GM23248 (cell line): ENCODE measurements at places on chromosomes 1 and 21.
A peak's percentile ranks its signal among the peaks of the same experiment; 100 is the strongest.

GRCh38 chr1:24632832-24633175 is 10.3 kb upstream of the SRRM1 start:
- no peak for DNase-seq

DNA sequence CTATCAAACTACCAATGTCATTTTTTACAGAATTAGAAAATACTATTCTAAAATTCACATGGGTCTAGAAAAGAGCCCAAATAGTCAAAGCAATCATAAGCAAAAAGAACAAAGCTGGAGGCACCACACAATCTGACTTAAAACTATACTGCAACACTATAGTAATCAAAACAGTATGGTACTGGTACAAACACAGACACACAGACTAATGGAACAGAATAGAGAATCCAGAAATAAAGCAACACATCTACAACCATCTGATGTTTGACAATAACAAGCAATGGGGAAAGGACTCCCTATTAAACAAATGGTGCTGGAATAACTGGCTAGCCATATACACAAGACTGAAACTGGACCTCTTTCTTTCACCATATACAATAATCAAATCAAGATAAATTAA is 39.8 kb downstream of the CD53 start:
- DNase-seq: no peak

GRCh38 chr1:41434306-41434705 is 50.2 kb downstream of the EDN2 start:
- DNase-seq: no peak

- no peak for DNase-seq
These were observed 22.2 kb downstream of the SEC16B start for GRCh38 chr1:177947623-177948022.

GRCh38 chr1:39394598-39394997 is 96.8 kb upstream of the BMP8A start:
- DNase-seq: no peak

DNA sequence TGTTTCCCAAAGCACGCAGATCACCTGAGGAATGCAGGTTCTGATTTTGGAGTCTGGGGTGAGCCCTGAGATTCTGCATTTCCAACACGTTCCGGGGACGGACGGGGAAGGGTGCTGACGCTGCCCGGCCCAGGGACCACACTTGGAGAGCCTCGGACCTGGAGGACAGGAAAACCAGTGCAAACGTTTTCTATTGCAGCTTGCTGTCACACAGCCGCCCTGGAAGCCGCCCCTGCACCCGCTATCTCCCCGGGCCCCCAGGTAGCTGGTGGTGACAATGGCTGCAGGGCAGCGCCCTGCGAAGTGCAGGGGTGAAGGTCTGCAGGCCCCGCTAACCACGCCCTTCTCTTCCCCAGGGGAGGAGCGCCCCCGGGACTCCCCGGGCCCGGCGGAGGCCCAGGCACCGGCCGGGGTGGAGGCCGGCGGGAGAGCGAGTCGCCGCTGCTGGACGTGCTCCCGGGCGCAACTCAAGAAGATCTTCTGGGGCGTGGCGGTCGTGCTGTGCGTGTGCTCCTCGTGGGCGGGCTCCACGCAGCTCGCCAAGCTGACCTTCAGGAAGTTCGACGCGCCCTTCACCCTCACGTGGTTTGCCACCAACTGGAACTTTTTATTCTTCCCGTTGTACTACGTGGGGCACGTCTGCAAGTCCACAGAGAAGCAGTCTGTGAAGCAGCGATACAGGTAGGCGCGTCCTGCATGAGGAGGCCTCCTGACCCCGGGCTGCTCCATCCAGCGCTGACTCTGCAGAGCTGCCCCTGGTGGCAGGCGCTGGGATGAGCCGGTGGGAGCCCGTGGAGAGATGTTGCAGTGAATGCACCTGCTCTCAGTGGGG is 142.0 kb upstream of the COA6 start:
- DNase-seq: no peak

- no peak for DNase-seq
These were observed 4.5 kb downstream of the PAFAH2 start for GRCh38 chr1:25993197-25993951.

DNA sequence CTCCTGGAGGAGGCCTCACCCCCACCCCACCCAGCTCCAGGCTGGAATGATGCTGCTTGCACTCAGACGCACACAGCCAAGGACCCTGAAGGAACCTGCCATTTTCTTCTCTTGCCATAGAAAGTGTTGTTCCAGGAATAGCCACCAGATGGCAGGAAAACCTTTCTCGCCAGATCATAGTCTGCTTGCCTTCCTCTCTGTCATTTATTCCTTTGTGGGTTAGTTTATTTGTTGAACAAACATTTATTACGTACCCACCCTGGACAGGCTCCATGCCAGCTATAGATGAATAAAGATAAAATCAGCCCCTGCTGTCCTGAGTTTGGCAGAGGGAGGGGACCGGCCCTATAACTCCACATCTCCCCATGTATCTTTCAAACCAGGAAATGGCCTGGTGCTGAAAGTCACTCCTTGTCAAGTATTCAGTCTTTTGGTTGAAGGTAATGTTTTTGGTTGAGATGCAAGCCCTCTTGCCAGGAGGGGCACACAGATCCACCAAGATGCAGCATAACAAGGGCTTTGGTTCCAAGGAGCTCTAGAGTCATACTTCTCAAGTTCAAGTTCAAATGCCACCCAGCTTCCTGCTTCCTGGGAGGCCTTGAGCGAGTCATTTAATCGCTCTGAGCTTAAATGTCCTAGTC is 7.0 kb upstream of the KCNC4 start:
- peak; percentile 68 for DNase-seq

DNA sequence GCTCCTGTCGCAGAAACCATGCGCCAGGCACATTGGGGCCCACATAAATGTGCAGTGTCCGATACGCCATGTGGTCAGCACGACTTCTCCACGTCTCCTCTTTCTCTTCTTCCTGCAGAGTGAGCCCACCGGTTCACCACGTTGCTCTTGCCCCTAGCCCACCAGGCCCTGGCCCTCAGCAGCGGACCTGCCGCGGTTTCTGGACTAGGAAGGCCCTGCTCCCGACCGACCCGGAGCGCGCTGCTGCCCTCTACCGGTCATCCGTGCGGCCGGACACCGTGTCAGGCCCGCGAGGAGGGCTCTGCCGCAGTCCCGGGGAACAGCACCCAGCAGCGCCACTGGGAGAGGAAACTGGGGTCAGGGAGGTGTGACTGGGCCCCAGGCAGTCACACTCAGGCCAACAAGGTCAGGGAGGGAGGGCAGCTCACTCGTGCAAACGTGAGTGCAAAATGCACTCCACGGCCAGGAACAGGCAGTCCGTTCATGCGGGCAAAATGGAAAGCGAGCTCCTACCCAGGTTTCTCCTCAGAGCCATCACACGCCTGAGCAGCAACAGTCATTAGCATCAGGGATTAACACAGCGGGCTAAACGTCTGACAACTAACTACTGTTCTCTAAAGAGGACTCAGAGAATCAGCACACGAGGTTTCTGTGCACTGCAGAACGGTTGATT is 13.7 kb downstream of the TLR5 start:
- DNase-seq: peak; percentile 71

DNA sequence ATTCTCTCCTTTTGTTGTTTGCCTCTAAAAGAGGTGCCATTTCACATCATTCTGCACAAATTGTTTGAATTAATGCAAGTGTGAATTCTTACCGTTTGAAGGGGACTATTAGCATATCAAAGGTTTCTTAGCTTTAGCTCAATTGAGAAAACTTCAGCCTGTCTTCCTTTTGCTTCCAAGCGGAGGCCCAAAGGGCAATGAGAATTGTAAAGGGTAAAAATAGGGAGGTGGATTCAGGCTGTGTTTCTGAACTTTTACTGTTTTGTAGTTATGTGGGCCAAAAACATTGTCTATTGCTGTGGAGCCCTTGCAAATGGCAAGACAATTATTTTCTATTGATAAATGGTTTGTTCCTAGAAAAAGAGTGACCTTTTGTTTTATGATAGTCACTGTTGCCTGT is 3.6 kb downstream of the ADGRL2 start:
- DNase-seq: peak; percentile 8

DNA sequence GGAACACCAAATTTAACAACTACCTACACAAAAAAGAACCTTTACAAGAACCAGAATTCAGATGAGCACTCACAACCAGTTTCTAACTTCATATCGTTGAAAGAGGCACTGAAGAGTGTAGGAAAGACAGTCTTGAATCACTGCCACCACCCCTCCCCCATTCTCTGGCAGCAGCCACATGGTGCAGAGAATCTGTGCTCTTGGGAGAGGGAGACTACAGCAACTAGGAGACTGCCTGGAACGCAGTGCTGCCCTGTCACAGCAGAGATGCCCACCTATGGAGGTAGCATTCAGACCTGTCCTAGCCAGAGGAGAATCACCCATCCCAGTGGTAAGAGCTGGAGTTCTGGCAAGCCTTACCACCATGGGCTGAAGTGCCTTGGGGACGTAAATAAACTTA is 7.3 kb downstream of the CCN1 start:
- DNase-seq: no peak

- no peak for DNase-seq
These were observed 25.1 kb downstream of the KRTAP10-1 start for GRCh38 chr21:44514746-44515358.

- DNase-seq: no peak
These were observed 50.8 kb upstream of the POU3F1 start for GRCh38 chr1:38097284-38097898.

DNA sequence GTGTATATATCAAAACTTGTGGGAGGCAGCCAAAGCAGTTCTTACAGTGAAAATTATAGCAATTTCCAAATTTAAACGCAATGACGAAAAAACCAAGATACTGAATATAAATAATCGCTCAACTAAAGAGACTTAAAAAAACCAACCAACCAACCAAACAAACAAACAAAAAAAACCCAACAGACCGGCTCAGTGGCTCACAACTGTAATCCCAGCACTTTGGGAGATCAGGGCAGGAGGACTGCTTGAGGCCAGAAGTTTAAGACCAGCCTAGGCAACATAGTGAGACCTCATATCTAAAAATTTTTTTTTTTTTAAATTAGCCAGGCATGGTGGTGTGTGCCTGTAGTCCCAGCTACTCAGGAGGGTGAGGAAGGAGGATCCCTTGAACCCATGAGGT is 23.4 kb downstream of the RPL5 start:
- DNase-seq: no peak

GRCh38 chr1:184878002-184878401 is 96.3 kb downstream of the NIBAN1 start:
- DNase-seq: no peak

DNA sequence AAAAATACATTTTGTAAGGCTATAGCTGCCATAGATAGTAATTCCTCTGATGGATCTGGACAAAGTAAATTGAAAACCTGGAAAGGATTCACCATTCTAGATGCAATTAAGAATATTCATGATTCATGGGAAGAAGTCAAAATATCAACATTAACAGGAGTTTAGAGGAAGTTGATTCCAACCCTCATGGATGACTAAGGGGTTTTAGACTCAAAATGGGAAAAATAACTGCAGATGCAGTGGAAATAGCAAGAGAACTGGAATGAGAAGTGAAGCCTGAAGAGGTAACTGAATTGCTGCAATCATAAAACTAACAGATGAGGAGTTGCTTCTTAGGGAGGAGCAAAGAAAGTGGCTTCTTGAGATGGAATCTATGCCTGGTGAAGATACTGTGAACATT is 230.8 kb downstream of the KCTD3 start:
- peak; percentile 46 for DNase-seq

- peak; percentile 23 for DNase-seq
These were observed 1.8 kb upstream of the CTPS1 start for GRCh38 chr1:40977716-40978115.

DNA sequence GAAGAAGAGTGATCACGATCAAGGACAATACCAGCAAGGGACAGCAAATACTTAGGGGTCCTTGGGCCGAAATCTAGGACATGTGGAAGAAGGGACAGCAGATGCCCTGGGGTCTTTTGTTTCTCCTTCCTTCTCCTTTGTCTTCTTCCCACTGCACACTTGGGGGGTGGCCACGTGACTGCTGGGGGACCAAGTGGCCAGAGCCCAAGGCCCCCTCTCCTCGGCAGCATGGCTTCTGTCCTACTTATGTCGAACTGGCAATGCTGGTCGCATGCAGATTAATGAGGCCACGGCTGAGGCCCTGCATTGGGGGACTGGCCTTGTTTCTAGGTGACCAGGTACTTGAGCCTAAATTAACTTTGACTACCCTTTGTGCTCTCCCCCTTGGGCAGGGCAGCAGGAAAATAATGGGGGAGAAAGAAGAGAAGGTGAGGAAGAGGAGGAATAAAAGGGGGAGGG is 83.0 kb downstream of the GRIK3 start:
- DNase-seq: no peak

DNA sequence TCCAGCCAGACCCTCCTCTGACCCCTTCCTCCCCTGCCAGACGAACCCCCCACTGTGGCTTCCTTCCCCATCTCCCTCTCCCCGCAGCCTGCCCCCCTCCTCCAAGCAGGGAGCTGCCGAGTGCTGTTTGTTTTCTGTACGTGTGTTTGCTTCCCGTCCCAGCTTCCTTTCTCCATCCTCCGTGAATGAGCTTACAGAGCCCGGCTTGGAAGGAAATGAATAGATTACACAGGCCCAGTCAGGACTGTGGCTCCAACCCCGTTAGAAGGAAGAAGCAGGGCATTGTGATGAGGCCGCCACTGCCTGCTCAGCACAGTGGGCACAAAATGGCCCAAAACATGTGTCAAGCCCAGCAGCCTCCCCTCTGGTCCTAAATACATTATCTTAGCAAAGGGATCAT is 123.2 kb downstream of the IGSF21 start:
- DNase-seq: no peak

GRCh38 chr1:228036701-228037231 is 30.0 kb downstream of the WNT3A start:
- DNase-seq: no peak

DNA sequence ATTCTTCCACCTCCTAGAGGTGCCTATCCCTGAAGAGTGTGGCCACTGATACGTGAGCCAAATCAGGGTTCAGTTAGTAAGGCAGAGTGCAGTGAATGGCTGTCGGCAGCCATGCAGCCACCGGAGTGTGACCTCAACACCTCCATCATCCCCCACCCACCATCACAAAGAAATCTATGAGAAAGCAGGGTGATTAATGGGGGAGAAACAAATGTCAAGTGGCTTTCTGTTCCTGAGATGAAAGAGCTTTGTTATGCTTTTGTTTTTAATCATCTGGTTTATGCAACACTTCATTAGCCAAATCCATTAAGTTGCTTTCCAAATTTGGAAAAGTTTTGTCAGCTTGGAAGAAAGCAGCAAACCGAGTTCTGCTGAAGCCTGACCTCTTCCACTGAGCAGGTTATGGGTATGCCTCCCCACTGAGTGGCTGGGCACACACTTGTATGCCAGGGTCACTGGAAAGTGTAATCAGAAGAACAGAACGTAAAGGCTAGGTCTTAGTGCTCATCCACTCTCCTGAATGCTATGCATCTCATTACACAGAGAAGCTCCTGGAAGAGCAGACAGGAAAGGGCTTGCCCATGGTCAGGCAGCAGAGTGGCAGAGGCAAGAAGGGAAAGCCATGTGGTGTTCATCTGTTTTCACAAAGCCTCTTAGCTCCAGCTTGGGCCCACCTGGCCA is 57.1 kb upstream of the ATP1B1 start:
- no peak for DNase-seq
